Stimulated activated CD4-positive, alpha-beta T cell treated with anti-CD3 and anti-CD28 coated beads, Interleukin-15, amount 100 ng/mL, for 1 hour (primary cell): ENCODE measurements at places on chromosomes 1 and 21.
A peak's percentile ranks its signal among the peaks of the same experiment; 100 is the strongest.

DNA sequence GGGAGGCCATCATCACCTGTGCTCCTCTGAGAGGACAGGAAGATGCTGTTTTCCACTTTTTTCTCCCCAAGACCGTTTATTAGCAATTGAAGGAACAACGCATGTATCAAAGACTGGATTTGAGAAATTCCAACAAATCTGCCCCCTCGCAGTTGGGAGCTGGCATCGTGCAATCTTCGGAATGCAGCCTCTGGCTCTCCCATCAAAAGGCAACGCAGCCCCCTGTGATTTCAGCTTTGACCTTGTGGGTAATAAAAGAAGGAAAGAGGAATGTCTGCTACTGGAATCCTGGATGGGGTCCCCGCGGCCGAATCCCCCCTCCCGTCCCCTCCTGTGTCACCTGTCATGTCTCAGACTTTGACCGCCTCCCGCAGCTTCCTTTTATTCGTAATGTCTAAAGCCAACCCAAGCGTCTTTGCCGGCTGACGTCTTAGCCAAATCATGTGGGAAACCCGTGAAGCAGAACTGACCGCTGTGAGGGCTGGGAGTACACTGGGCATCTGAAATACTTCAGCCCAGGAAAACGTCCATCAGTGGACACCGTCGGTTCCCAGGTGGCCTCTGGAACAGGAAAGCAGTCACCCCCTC is 101.5 kb downstream of the WDR4 start:
- no peak for DNase-seq

DNA sequence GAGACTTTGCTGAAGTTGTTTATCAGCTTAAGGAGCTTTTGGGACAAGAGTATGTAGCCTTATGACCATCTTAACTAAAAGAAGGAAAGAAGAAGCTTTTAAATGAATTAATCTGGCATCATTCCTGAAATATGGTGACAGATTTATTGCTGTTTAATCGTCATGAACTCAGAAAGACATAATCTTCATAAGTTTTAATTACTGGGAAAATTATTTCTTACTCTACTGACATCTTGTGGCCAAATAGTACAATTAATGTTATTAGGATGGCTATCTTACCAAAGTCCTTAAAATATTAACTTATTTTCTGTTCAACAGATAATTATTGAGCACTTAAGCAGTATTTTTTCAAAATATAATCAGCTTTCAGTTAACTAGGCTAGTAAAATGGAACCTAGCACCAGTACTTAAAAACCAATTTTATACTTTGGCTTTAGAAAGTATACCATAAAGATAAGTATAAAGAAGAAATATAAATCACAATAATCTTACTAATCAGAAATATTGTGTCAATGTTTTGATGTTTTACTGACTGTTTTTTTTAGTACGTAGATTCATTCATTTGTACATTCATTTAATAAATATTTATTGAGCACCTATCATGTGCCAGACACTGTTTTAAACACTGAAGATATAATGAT is 34.7 kb upstream of the GPR25 start:
- DNase-seq, result no peak

DNA sequence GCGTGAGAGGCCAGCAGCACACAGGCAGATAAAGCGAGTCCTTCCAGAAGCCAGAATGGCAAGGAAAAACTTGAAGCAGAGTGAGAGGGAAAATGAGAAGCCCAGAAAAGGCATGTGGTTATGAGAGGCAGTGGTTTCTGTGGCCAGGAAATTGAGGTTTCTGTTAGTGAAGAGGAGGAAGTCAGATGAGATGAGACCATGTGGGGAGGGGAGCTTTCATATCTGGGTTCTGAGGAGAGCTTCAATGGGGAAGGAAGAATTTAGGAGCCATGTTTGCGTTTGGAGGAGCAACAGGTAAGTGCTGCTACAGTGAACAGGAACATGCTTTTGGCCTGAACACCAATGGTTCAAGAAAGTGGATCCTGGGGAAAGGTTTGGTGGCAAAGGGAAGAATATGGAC is 6.1 kb upstream of the CD1A start:
- no peak for DNase-seq

- no peak for DNase-seq
Observed at GRCh38 chr1:167089939-167090313, 251 bp downstream of the GPA33 start.

- no peak for DNase-seq
Observed at GRCh38 chr1:39625462-39626273, 13.8 kb downstream of the HEYL start.

DNA sequence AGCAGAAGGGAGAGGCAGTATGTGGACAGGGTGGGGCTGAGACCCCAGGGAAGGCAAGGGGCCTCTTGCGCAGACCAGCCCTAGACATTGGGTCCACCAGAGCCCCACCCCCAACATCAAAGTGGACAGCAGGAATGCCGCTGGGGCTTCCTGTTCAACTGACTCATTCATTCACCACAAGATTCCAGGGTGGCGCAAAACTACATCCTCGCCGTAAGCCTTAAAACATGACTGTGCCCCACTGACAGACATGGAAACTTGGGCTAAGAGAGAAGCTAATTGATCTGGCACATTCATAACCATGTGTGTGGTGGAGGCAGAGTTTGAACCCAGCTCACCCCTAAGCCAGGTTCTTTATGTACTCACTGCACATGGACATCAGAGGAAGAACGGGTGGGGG is 14.0 kb downstream of the COL16A1 start:
- no peak for DNase-seq

GRCh38 chr1:79232818-79233217 is 226.3 kb upstream of the ADGRL4 start:
- no peak for DNase-seq

- peak; percentile 69 for DNase-seq
Observed at GRCh38 chr1:54488065-54488750, 59.8 kb upstream of the ACOT11 start.

GRCh38 chr1:85316321-85316720 is 39.9 kb upstream of the BCL10 start:
- DNase-seq, result no peak

DNA sequence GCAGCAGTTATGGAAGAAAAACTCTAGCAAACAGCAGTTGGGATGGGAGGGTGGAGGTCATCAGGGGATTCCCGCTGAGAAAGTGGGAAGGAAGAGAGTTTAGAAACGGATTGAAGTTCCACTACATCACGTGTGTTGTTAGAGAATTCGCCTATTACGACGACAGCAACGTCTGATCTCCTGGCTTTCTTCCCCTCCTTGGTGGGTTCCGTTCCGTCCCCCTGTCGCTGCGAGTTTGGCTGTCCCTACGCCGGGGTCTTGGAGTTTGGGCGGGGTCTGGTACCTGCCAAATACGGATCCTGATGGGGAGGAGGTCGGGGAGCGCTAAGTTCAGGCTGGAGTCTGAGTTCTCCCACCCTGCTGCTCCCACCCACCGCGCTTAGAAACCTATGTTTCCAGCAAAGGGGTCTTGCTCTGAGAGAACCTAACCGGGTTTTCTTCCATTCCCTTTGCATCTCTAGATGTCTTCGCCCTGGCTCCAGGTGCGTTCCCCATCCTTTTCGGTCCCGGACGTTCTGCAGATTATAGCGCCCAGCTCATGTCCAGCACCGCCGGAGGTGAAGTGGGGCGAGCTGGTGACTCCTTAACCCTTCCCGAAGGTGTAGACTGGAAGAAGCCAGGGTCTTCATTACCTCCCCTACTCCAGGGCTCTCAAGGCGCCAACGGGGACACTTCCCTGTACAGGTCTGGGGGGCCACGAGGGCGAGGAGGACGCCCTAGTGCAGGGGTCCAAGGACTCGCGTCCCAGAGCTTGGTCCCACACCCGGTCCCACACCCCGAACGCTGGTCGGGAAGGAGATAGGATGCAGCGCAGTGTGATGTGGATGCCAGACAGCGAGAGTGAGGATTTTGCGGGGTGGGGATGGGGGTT is 641 bp upstream of the KCNK2 start:
- no peak for DNase-seq

- no peak for DNase-seq
Observed at GRCh38 chr1:227729881-227730629, 5.0 kb downstream of the JMJD4 start.

DNA sequence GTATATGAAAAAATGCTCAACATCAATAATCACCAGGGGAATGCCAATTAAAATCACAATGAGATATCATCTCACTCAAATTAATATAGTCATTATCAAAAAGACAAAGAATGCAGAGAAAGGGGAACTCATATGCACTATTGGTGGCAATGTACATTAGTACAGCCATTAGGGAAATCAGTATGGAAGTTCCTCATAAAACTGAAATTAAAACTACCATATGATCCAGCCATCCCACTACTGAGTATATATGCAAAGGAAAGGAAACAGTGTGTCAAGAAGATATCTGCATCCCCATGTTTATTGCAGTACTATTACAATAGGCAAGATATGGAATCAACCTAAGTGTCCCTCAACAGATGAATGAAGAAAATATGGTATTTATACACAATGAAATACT is 32.1 kb upstream of the TEKT2 start:
- DNase-seq, result no peak

GRCh38 chr1:211635597-211636205 is 39.7 kb downstream of the NEK2 start:
- DNase-seq, result no peak

DNA sequence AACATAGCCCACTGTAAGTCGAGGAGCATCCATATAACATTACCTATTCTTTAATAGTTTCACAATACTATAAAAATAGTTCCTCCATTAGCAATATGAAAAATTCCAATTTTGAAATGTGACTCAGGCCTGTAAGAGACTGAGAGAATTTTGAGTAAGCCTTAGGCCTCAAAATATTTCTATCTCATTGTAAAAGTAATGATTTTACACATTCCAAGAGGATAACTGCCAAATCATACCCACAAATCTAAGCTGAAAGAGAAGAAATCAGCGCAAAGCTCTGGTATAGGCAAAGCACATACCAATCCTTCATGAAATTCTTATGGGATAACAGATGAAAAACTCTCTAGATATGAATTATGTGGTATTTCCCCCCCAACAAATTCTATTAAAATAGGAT is 144.1 kb downstream of the CDC42BPA start:
- no peak for DNase-seq

DNA sequence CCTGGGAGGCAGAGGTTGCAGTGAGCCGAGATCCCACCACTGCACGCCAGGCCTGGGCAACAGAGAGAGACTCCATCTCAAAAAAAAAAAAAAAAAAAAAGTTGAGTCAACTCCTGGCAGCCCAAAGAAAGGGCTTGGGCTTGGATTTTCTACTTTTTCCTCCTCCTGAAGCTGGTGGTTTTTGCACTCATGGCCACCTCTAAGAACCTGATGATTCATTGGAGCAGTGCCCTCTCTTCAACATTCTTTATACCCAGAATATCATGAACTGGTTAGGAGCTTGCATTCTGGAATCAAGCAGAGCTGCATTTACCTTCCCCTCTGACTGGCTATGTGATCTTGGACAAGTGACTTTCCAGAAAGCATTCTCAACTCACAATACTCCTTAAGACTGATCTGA is 3.5 kb upstream of the ACTA1 start:
- DNase-seq, result no peak

GRCh38 chr1:201708085-201708512 is 120.9 kb upstream of the IPO9 start:
- no peak for DNase-seq

- DNase-seq, result no peak
Observed at GRCh38 chr1:205313563-205314308, 7.8 kb downstream of the NUAK2 start.

- DNase-seq, result no peak
Observed at GRCh38 chr1:175369696-175370095, 177.1 kb upstream of the KIAA0040 start.

DNA sequence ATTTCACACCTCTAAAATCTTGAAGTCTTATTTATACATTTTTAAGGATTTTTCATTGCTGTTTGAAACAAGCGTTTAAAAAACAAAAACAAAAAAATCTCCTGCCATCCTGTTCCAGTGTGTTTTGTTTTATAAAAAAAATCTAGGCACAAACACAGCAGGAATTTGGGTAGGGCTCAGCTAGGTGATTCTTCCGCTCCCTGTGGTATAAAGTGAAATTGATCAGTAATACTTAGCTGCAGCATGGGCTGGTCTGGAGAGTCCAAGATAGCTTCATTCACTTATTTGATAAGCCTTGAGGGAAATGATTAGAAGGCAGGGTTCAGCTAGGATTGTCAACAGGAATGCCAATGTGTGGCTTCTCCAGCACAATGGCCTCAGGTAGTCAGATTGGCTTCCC is 25.7 kb downstream of the ATF3 start:
- DNase-seq, result no peak

- DNase-seq, result no peak
Observed at GRCh38 chr1:116446686-116447085, 73.6 kb downstream of the ATP1A1 start.

DNA sequence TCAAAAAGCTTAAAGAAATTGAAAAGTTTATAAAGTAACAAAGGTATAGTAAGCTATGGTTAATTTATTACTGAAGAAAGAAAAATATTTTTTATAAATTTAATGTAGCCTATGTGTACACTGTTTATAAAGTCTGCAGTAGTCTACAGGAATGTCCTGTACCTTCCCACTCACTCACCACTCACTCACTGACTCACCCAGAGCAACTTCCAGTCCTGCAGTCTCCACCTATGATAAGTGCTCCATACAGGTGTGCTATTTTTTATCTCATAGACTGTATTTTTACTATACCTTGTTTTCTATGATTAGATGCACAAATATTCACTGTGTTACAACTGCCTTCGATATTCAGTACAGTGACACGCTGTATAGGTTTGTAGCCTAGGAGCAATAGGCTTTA is 106.6 kb downstream of the NR5A2 start:
- DNase-seq, result no peak

DNA sequence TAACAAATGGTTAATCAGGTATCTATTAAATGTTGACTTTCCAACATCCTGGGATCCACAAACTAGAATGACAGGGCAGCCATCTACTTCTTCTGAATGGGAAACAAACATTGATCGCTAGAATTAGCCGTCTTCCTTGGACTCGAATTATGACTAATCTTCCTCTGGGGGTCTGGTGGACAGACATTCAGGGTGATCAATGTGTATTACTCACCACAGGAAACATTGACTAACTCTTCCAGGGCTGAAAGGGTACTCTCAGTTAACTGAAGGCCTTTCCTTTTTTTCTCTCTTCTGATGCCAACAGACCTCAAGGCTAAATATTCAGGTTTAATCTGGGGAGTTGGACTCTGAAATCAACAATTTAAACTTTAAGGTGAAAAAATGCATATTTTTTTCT is 9.5 kb downstream of the NOL9 start:
- no peak for DNase-seq

DNA sequence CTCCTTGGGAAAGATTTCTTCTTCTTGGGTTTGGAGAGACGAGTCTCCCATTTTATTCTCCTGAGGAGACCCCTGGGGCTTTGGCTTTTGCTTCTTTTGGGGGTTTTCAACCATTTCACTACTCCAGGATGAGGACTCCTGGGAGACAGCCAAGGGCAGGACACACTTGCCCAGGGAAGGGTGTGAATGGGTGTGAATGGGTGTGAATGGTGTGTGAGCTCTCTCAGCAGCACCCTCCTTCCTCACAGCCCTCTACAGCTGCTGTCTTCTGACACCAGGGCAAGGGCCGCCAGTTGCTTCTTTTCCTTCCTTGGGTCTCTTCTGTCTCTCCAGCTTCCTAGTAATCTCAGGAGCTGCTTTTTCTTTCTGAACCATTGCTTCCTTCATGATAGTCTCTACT is 24.2 kb downstream of the KIF17 start:
- no peak for DNase-seq
